SW 1271 (cell line): ENCODE measurements at places on chromosomes 2 and 18.

- no peak for DNase-seq
Measured at GRCh38 chr18:13379062-13379865, 160.7 kb downstream of the LDLRAD4 start.

GRCh38 chr18:45780568-45780967 is 44.9 kb upstream of the SIGLEC15 start:
- DNase-seq, result no peak

- no peak for DNase-seq
Measured at GRCh38 chr18:11784674-11785304, 66.4 kb upstream of the CHMP1B start.

DNA sequence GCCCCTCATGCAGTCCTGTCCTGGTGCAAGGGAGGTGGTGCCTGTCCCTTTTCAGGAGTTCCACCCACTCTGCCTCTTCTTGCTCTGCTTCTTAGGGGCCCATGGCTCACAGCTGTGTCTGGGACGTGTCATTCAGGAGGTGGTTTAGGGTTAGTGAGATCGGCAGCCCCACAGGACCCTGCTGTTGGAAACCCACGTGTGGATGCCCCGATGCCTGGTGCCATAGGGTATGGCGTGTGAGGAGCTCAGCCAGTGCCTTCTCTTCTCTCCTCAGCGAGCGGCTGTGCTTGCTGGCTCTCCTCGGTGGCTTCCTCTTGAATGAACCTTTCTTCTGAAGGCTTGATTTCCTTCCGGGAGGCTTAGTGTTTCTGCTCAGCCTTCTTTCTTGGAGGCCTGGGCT is 55.2 kb downstream of the LDLRAD4 start:
- no peak for DNase-seq

- no peak for DNase-seq
Measured at GRCh38 chr2:32355976-32356680, 695 bp upstream of the BIRC6 start.

GRCh38 chr2:109457366-109457765 is 156.4 kb downstream of the SEPTIN10 start:
- DNase-seq, result no peak

DNA sequence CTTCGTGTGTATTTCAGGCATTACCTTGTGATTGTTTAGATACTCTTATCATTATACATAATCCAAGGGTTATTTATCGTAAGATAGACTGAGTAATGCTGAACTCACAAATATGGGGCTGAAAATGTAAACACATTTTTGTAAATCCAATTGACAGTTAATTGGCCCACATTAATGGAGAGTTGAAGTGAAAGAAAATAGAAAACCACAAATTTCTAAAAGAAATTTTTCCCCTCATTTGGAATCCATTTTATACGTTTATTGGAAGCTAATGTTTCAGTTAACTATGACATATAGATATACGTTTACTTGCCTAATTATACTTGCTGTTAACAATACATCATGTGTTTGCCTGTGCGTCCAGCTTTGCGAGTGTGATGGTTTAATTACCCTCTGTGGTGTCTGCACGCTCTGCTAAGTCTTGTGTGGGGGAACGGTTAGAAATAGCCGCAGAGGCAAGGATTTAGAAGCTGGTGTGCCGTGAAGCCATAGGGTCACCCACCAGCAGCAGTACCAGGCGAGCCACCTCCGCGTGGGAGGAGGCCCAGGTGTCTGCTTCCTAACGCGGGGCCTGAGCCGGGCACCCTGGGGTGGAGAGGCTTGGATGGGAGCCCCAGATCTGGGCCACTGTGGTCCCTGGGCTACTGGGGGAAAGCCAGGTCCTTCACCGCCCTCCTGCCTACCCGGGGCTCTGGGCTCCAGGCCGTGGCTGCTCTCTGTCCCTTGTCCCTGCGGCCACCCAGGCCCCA is 38.0 kb downstream of the TSHZ1 start:
- no peak for DNase-seq

- no peak for DNase-seq
Measured at GRCh38 chr2:120924924-120925323, 189.3 kb downstream of the GLI2 start.

DNA sequence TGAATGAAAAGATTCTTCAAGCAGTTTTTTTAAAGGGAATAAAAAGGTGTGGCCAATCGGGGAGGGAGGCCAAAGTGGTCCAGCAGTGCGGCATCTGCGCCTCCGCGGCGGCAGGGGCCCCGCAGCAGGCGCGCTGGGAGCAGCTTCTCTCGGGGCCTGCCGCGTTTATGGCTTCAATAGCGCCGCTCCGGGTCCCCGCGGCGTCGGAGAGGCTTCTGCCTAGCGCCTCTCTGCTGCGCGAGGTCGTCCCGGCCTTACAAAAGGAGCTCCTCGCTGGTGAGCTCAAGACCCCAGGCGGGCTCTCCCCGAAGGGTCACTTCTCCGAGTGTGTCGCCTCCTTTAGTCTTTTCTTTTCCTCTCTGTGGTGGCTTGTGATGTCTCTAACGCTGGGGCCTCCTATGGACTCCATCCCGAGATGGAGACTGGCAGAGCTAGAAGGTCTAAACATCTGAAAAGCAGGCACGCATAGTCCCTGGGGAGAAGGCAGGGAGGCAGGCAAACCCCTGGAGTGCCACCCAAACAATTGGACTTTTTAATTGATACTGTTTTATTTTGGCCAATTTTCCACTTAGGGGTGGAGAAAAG is 67.1 kb downstream of the SUMO1 start:
- no peak for DNase-seq

DNA sequence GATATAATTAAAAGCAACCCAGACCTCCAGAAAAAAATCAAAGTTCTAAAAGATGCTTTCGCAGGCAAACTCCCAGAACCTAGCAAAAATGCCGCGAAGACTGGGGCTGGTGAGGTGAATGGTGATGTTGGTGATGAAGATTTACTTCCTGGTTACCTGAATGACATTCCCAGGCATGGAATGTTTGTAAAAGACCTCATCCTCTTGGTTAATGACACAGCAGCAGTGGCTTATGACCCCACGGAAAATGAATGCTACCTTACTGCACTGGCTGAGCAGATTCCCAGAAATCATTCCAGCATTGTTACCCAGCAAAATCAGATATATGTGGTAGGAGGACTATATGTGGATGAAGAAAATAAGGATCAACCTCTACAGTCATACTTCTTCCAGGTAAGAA is 994 bp downstream of the KLHL41 start:
- DNase-seq, result no peak

DNA sequence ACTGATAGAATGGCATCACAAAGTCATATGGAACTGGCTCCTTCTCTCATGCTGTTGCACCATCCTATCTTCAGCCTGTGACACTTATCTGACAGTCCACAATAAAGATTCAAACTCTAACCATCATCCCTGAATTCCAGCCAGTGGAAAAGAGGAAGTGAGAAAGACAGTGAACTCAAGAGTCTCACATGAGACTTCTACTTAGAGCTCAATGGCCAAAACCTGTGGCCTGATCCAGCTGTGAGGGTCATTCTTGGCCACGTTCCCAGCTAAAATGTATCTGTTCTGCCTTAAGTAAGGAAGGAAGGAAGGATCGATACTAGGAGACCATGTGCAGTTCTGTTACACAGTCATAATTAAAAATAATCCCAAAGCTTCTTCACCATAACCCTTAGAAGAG is 73.6 kb downstream of the RND3 start:
- no peak for DNase-seq

- no peak for DNase-seq
Measured at GRCh38 chr18:49590608-49591007, 28.8 kb downstream of the LIPG start.

- no peak for DNase-seq
Measured at GRCh38 chr2:147631294-147631693, 213.5 kb upstream of the ACVR2A start.

- DNase-seq, result no peak
Measured at GRCh38 chr2:217897816-217898806, 104.7 kb downstream of the TNS1 start.

DNA sequence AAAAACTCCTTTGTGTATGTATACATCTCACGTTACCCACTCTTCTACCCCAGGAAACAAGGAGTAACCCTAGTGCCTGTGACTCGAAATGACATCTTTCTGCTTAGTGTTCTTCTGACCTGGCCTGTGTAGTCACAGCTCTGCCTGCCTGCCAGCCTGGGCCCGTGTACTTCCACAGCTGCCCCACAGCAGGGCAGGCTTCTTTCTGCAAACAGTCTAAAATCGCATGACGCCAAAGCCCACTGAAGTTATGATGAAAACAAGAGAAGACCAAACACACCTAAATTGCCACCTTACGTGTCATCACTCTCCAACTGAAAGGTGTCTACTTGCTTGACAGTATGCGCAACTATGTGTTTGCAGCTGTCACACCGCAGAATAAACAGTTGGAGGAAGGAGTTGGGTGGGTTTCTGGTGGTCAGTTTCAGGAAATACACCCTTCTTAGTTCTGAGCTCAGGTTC is 1.5 kb downstream of the GAREM1 start:
- no peak for DNase-seq

GRCh38 chr18:50715919-50716318 is 103.9 kb downstream of the MRO start:
- DNase-seq, result no peak

DNA sequence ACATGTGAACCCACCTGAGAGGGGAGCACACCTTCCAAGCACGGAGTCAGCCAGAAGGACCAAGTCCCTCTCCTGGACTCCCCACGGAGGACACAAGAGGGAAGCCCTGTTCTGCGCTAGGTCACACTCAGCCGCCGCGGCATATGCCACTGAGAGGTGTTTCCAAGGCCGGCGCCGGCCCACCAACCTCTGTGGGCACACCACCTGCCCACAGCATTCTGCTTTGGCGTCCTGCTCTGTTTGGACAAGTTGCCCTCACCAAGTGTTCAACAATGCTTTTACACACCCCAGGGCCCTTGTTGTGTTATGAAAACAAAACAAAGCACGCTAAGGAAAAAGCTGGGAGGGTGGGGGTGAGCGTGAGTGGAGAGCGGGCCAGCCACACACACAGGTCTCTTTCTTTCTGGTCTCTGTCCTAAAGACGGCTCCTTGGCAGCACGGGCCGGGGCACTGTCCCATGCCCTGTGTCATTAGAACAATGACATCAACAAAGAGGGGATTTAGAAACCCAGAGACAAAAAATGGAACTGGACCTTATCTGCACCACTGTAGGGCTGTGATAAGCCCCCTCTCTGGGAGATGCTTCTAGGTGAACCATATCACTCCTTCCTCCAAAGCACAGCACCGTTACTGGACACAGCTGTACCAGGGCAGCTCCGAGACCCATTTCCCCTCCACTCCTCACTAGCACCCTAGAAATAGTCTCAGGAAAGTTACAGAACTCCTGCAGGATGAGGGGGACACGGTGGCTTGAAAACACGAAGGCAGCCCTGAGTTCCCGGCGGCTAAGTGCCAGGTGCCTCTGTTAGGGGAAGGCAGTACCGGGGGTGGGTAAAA is 17.0 kb downstream of the SMAD7 start:
- no peak for DNase-seq

GRCh38 chr18:76697441-76697901 is 124.9 kb upstream of the ZNF236 start:
- DNase-seq, result no peak

DNA sequence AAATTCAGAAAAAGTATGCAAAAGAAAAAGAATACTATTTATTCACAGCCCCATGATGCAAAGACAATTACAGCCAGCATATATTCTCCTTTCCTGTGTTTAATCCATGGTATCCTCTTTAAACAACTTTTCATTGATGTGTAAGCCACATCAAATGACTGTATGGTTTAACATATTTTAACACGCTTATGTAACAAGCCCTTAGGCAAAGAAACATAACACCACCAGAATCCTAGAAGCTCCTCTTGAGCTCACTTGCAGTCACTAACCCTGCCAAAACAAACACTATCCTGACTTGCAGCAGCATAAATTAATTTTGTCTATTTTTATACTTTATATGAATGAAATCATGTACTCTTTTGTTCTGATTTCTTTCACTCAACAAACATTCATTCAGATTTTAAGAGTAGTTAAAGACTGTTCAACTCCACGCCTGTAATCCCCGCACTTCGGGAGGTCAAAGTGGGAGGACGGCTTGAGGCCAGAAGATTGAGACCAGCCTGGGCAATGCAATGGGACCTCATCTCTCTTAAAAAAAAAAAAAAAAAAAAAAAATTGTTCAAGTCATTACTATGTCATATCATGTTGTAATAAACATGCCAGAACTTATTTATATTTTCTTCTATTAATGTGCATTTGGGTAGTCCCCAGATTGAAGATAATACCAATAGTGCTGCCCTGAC is 226.3 kb downstream of the NBAS start:
- no peak for DNase-seq

GRCh38 chr18:41466436-41467160 is 488.4 kb upstream of the PIK3C3 start:
- no peak for DNase-seq

DNA sequence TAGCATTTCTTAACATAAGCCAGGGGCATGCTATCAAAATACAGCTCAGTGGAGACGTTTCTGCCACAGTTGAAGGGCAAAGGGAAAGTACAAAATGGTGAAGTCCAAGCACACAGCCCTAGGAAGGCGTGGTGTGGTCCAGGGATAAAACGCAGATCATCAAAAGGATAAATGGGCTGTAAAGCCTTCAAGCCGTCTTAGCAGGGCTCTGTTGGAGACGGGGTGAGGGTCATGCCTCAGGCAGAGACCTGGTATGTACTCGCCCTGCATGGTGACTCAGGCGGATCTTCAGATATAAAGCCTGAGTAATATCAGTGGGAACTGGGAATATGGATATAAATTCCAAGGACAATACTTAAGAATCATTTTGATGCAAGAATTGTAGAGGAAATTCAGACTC is 61.2 kb downstream of the NGEF start:
- no peak for DNase-seq

DNA sequence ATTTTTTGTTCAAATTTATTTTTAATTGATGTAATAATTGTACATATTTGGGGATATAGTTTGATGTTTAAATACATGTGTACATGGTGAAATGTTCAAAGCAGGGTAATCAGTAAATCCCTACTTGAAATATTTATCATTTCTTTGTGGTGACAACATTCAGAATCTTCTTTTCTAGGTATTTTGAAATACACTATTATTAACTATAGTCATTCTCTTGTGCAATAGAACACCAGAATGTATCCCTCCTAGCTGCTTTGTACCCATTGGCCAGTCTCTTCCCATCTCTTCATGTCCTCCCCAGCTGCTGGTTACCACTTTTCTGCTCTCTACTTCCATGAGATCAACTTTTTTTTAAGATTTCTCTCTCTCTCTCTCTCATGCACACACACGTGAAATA is 126.5 kb downstream of the ZNF407 start:
- no peak for DNase-seq

DNA sequence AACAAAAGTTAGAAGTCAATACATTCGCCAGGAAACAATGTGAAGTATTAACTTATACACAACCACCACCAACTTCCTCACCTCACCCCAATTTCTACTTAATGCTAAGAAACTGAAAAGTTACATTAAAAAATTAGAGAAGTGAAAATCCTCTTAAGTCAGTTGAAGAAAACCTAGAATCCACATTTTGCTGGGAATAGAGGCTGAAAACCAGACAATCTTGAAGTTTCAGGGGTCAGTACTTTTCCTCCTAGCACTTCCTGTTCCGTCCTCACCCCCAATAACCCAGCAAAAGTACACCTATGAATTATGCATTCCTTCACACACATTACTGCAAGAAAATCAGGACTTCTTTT is 6.3 kb downstream of the YES1 start:
- no peak for DNase-seq

GRCh38 chr2:128779301-128780095 is 460.8 kb upstream of the HS6ST1 start:
- DNase-seq, result no peak
